ENCODE measurements at places on chromosomes 16 and 17. TPM values are rescaled to one million over a fixed set of nuclear protein-coding genes. Genes with fewer than 3 reads are reported as not detected.

The MYL11 gene
- 3.5 TPM for total RNA-seq

The LHX1 gene
- not detected for total RNA-seq

The KRT31 gene
- not detected for total RNA-seq

The SOCS3 gene
- 59.6 TPM for total RNA-seq

The GJD3 gene
- total RNA-seq, result 0.82 TPM

The PPM1E gene
- total RNA-seq, result 4.1 TPM
